NCI-H524 treated with DMSO at 0.1 percent for 48 hours (cell line): ENCODE measurements at places on chromosomes 16 and 17.

DNA sequence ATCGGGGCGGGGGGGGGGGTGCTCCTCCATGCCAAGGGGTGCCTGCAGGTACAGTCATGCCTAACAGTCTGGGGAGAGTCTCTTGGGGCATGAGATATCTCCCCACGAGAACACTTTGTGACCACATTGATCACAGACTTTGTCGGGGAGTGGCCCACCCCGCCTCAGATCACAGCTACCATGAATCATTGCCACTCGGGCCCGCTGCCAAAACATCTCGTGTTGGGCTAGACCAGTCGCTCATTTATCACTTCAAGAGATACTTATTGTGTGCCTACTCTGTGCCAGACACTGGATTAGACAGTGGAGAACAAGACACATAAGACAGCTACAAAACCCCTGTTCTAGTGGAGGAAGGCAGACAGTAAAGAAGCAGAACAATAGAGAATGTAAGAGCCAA, 72.6 kb downstream of the CLEC16A start:
- DNase-seq = no peak

- no peak for DNase-seq
These were observed 5.0 kb upstream of the LASP1 start for GRCh38 chr17:38864636-38865398.

DNA sequence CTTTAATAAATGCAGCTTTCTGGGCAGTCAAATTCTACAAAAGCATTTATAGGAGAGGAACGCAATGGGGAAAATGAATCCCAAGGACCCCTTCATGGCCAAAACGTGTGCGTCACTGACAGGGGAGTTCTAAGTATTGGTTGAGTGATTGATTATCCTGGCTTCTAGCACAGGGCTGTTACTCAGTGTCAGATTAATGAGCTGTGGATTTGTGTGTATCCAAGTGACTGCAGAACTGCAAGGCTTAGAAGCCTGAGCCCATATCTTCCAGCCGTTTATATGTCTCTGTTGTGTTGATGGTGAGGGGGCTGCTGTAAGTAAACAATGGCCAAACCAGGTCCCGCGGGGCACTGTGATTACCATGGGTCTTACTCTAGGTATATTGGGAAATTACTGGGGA, 129.4 kb downstream of the SHISA9 start:
- DNase-seq = no peak

- no peak for DNase-seq
These were observed 3.8 kb downstream of the IGF2BP1 start for GRCh38 chr17:49000943-49001342.

DNA sequence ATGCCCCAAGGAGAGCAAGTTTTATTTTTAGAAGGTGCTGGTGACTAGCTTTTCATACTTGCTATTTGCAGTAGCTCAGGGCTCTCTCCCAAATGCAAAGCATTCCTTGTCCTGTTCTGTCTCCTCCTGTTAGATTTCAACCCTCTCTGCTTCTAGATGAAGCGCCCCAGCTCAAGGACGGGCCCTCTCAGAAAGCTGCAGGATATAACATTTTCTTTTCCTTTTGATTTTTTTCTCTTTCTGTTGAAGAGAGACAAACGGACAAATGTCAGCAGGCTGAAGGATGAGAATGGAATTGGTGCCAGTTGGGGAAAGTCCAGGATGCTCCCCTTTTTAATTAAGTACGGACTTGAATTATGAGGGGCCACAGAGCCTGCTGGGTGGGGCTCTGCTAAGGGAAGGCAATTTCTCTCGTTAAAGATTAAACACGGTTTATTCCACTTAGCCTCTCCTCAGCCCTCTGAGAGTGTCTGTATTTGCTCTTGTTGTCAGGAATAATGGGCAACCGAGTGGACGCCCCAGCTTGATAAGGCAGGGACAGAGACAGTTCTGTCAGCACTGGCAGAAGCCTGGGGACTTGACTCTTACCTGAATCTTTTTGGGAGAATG, 6.2 kb upstream of the ETV4 start:
- no peak for DNase-seq

DNA sequence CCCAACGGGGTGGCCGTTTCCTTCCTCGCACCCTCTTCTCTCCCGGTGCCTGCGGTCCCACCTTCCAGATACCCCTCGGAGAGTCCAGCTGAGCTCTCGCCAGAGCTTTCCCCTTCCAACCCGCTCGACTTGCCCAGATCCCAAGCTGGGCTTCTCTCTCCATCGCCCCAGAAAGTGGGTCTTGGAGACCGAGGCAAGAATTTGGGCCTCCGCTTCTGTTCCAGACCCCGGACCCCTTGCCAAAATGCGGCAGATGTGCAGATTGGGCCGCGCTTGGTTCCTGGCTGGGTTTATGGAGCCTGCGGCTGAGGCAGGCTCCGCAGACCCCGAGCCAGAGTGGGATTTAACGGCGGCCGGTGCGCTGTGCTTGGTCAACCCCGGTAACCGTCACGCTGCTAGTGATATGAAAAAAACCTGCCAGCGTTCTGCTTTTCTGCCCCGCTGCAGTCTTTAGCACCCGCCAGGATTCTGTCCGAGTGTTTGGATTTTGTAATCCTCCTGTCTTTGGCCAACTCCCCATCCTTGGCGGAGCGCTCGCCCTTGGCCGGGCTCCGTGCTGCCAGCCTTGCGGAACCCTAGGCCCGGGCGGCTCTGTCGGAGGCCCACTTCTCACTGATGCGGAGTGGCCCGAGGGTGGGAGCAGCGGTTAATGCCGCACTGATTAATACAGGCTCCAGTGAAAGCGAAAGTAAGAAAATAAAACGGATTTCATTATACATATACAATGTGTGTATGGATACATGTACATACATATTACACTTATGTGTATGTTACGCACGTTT, 754 bp upstream of the SLFN11 start:
- DNase-seq = no peak

- no peak for DNase-seq
These were observed 346.6 kb downstream of the SNX29 start for GRCh38 chr16:12323007-12323758.

DNA sequence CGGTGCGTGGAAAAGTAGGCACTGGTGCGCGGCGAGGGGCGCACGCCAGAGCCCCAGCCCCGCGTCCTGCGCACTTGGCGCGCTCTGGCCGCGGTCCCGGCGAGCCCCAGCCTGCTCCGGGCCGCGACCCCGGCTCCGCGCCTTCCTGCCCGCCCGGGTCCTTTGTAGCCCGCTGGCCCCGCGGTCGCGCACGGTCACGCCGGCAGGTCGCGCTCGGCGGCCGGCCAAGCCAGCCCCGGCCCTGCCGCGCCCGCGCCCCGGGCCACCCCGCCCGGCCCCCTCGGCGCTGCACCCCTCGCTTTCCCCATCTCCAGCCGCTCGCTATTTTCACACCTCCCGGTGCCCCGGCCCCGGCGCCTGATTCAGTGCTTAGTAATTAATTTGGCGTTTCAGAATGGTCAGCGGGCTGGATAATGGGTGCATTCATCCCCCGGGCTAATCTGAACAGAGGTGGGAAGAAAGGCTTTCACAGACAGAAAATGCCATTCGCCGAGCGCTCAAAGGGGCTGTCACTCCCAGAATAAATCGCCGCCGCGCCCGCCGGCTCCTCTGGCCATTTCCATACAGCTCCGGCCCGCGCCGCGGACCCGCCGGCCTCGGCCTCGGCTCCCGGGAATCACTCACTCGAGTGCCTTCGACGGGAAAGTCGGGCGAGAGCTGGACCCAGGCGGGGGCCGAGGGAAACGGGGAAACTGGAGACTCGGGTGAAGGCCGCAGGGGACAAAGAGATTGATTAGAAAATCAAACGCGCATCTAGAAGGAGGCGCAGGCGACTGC, 17.8 kb upstream of the NTN1 start:
- DNase-seq = no peak

DNA sequence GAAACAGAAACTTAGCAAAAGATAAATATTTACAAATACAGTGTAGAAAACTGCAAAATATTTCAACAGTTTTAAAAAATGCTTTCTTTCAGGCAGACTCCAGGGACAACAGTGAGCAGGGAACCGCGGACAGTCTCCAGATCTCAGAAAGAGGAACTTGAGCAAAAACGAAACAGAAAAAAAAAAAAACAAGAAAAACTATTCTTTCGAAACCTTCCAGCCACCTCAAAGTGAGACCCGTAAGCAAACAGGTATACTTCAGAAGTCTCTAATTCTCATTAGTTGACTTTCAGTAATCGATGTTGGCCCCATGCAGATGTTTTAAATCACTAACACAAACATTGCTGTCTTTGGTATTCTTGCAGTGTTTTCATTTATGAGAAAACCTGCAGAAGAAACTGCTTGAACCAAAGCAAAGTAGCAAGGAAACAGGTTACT, 15.7 kb upstream of the CCL1 start:
- DNase-seq = no peak

- DNase-seq = no peak
These were observed 14.4 kb downstream of the ASPSCR1 start for GRCh38 chr17:81991684-81992305.

- no peak for DNase-seq
These were observed 10.1 kb downstream of the GAST start for GRCh38 chr17:41722231-41722630.

DNA sequence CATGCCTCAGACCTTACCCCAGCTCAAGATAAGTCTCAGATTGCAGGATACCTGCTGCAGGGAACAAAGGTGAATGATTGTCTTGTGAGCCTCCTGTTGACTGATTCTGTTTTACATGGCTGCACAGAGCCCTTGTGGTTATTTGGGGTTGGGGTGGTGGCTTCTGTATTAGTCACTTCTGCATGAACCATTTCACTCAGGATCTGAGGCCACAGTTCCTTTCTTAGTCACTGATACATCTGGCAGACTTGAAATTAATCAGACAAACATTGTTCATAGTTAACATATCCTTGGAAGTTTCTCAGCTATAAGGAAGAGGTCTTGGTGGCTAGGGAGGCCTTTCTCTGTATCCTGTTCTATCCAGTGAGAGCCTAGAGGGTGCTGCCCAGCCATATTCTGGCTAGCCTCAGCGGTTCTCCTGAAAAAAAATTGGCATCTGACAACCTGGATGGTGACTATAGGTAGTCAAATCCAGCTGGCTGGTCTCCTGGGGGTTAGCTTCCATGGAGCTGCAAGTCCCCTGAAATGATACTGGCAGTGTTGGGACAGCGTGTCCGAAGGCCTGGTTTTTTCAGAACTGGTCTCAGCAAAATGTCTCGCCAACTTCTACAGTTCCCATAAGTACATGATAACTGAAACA, 8.4 kb upstream of the PLK1 start:
- DNase-seq = no peak

DNA sequence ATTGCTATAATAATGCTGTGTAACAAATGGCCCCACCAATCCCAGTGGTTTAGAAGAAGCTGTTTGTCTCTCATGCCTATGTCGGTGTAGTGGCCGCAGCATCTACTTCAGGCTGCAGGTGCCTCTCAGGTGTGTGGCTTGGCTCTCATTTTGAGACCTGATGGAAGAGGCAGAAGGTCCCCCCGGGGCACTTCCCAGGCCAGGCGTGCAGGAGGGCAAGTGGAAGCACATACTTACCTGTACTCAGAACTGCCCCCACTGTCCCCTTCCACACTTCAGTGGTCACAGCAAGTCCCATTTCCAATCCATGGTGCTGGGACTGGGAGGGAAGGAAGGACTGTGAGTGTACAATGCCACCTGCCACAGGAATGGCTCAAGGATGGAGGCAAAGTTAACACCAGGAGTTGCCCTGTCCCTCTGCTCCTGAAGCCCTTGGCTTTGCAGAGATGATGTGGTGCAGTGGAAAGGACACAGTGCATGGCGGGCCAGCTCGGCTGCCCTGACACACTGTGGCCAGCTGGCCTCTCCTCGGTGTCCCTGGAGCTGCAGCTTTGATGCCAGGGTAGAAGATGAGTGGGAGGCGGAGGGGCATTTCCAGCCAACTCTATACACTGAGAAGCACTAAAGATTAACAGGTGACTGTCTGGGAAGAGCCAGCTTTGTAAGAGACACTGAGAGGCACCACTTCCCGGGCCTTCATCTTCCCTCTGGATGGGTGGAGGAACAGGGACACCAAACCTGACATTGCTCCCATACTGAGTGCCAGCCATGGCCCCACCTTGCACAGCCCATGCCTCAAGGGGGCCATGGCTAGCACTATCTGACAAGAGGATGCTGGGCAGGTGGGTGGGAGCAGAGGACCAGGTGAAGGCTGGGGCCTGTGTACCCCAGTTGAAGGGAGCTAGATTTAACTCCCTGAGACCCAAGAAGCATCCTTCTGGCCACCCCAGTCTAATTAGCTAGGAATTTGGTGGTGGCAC, 105.9 kb downstream of the METRNL start:
- DNase-seq = no peak

- DNase-seq = no peak
These were observed 229.5 kb downstream of the PRKCA start for GRCh38 chr17:66531851-66532295.

DNA sequence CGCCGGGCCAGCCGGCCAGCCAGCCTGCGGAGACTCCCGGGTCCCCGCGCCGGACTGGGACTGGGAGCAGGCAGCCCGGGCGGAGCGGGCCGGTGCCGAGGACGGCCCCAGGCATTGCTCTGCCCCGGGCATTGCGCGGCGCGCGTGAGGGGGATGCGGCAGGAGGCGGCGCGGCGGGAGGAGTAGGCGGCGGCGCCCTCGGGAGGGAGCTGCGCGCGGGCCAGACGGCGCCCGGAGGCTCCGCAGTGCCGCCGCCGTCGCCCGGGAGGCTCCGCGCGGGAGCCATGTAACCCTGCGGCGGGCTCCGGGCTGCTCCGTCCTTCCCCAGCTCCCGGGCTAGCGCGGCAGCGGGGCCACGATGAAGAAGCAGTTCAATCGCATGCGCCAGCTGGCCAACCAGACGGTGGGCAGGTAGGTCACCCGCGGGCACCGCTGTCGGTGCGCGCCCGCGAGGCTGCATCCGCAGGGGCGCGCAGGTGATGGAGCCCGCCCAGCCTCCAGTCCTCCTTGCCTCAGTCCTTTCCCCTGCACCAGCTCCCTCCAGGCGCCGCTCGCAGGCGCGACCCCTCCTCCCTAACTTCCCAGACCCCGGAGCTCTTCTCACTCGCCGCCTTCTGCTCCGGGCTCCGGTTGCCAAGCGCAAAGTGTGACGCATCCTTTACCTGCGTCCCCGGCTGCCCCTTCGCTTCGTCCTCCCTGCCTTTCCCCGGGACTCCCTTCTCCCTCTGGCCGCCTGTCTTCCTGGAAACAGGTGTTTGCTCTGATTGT, at the start of gene ARHGAP44:
ARHGAP44 (plus strand) TSS at position 18 of the 768 bp plus-strand sequence; CDS start at position 359, 341 bp downstream.
- DNase-seq = no peak

GRCh38 chr16:14613991-14614390, 16.1 kb downstream of the PARN start:
- DNase-seq = no peak

DNA sequence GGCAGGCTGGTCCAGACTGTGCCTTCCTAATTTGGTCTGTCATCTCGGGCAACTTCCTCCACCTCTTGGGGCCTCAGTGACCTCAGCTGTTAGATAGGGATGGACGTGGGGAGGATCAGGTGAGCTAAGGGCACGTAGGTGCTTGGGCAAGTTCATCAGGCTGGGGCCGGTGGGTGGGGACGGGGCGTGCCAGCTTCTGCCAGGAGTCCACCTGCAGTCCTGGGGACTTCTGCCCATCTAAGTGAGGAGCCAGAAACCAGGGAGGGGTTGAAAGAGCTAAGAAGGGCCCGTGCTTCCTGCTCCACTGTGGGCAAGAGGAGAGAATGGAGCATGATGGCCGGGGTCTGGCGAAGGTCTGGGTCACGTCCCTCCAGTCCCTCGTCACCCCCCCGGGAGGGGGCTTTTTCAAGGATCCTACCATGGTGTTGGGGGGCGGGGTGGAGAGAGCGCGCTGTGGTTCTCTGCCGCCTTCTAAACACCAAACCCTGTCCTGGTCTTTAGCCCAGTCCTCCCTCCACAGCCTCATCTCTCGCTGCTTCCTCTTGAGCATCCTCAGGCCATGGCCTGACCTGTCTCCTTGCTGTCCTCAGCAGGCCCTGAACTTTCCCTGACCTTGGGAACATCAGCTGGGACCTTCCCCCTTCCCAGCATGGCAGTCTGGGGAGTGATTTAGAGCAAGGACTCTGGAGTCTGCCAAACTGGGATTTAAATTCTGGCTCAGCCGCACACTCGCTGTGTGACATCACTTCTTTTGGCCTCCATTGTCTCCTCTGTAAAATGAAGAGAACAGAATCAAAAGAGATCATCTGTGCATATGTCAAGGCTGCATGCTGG, 21.6 kb downstream of the SPNS2 start:
- no peak for DNase-seq
